Stimulated activated CD4-positive, alpha-beta T cell treated with anti-CD3 and anti-CD28 coated beads, Interleukin-2, amount 100 ng/mL, for 24 hours (primary cell): ENCODE measurements at places on chromosomes 16 and 17.

- no peak for DNase-seq
Observed at GRCh38 chr17:194828-195602, 13.6 kb upstream of the DOC2B start.

DNA sequence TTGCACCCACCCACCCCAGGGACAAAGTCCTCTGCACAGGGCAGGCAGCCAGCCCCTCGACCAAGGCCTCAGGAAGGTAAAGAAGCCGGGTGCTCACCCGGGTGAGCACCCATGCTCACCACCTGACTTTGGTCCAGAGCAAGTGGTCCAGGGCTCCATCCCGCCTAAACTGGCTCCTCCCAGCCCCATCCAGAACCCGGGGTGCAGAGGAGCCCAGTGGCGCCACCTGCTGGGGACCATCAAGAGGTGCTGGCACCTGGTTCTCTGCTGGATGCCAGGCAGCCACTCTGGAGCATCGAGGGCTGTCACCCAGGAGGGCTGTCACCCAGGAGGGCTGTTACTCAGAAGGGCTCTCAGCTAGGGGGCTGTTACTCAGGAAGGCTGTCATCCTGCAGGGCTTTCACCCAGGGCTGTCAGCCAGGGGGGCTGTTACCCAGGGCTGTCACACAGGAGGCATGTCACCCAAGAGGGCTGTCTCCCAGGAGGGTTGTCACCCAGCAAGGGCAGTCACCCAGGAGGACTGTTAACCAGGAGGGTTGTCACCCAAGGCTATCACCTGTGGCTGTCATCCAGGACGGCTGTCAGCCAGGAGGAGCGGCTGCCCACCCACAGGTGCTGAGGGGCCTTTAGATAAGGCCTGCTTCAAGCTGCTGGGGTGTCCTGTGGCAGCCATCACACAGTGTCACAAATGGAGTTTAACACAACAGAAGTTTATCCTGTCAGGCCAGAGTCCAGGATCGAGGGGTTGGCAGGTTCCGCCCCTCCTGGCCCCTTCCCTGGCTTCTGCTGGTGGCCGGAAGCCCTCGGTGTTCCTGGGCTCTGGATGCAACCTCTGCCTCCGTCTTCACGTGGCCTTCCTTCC lies 98.5 kb downstream of the TNFRSF13B start:
- DNase-seq: peak; percentile 63

DNA sequence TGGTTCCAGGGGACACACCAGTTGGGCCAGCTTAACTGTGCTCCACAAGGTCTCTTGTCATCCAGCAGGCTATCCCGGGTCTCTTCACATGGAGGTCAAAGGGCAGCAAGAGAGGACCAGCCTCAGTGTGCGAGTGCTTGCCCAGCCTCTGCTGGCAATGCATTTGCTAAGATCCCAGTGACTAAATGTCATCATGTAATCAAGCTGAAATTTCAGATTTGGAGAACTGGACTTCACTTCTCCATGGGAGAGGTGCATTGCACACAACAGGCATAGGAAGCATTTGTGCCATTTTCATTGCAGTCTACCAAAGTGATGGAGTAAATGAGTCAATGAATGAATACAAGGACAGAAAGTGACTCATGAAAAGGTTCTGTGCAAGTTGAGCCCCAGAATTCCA lies 51.2 kb upstream of the KDM8 start:
- DNase-seq: no peak

- no peak for DNase-seq
Observed at GRCh38 chr16:78560997-78561396, 461.5 kb downstream of the WWOX start.

GRCh38 chr17:8004899-8005298 lies 2.5 kb downstream of the GUCY2D start:
- DNase-seq: no peak

DNA sequence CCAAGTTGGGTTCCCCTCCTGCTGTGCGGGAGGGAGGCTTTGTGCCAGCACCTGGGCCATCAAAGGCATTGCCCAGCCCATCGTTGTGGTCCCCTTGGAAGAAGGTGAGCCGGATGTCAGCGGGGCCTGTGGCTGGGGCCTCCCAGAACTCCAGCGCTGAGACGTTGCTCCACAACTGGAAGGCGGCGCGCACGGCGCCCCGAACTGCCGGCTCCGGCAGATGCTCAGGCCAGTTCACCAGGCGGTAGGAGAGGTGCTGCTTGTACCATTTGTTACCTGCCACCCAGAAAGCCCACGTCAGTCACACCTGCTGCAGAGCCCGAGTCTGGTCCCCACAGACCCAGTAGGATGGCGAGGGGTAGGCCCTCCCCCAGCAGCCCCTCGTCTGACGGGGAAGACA lies 12.4 kb downstream of the C17orf50 start:
- DNase-seq: no peak

DNA sequence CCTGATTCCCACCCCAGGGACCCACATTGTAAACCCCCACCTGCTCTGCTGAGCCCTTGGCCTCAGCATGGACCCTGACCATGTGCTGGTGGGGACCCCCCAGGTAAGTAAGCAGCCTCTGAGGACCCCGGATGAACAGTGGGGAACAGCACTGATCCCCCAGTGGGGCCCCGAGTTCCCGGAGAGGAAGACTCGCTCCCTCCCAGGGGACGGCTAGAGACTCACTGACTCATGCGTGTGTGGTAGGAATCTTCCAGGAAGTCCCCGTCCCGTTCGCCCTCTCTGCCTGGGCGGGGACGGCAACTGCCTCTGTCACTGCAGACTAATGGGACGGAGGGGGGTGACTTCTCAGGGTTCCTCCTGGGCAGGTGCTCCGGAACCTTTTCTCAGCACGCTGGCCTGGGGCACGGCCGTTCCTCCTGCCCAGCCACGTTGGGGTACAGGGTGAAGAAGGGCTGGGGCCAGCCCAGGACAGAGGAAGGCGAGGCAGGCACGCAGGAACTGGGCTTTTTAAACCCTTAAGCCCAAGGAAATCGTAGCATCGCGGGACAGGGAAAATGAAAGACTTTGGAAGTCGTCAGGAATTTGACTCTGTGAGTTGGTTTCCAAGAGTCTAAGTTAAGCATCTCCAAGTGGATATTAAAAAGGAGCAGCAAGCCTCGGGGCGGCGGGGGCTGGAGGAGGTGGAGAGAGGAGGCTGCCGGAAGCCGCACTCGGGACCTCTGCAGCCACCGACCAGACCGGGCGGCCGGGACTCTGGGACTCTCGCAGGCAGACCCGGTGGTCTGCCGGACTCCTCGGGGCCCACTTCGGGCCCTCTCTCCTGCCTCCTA lies 178.7 kb downstream of the SEC14L1 start:
- peak; percentile 70 for DNase-seq

DNA sequence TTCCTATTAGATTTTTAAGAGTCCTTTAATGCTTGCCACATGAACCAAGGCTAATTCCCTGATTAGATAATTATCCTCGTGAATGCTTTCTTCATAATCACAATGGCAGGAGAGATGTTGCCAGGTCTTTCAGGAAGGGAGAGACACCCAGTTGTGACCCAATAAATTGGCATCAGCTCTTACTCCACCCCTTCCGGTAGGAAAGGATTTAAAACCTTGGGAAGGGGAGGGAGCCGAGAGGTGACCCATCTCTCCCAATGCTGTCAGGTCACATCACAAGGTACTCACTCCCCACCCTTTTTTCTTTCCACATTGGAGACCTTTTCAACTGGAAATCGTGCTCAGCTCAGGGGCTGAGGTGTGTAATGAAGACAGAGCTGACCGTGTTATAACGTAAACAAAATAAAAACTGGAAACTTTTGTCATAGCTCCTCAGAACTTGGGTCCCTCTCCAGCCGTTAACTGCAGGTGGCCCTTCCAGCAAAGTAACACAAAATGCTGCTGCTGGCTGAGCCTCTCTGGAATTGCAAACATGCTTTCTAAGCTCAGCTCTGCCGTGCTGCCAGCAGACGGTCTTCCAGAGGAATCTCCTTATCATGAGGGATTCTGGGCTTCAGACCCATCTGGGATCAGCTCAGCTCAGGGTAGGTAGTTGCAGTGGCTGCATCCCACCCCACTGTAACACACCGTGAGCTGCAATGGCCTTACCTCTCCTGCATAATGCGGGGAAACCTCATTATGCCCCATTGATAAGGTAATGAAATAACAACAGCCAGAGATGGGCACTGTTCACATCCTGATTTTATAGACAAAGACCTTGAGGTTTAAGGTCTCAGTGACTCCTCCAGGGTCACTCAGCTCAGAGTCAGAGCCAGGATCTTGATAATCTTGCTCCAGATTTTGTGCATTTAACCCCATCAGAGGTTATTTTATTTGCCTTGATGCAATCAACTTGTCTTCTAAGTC lies 15.6 kb downstream of the TMEM100 start:
- DNase-seq: no peak

DNA sequence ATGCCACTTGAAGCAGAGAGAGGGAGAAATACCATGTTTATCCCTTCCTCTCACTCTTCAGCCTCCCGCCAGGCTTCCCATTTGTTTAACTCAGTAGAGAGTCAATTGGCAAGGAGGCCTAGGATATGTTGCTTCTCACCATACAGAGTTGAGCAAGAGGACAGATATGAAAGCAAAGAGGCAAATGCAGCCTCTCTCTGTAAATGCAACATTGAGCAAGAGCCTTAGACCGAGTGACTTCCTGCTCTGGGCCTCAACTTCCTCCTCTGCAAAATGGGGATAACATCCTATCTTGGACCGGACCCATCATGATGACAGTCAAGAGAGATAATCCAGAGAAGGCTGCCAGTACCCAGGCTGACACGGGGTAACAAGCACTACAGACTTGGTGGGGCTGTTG lies 36.8 kb downstream of the SOCS1 start:
- no peak for DNase-seq

GRCh38 chr16:9351440-9351839 lies 260.0 kb downstream of the HAPSTR1 start:
- DNase-seq: no peak

GRCh38 chr17:8192070-8192815 lies 2.3 kb upstream of the BORCS6 start:
- DNase-seq: peak; percentile 64
